WTC11 (cell line): ENCODE measurements at places on chromosomes 3 and 15. TPM values are rescaled to one million over a fixed set of nuclear protein-coding genes. Genes with fewer than 3 reads are reported as not detected.

DNA sequence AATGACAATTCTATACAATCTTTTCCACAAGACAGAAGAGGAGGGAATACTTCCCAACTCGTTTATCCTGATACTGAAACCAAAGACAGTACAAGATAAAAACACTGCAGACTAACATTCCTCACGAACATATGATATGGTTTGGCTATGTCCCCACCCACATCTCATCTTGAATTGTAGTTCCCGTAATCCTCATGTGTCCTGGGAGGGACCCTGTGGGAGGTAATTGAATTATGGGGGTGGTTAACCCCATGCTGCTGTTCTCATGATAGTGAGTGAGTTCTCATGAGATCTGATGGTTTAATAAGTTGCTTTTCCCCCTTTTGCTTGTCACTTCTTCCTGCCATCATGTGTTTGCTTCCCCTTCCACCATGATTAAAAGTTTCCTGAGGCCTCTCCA lies 83.9 kb upstream of the PROK2 start:
- DNase-seq: no peak
- H3K27ac ChIP-seq: no peak overlapping the region
- no peak overlapping the region for H3K4me3 ChIP-seq

DNA sequence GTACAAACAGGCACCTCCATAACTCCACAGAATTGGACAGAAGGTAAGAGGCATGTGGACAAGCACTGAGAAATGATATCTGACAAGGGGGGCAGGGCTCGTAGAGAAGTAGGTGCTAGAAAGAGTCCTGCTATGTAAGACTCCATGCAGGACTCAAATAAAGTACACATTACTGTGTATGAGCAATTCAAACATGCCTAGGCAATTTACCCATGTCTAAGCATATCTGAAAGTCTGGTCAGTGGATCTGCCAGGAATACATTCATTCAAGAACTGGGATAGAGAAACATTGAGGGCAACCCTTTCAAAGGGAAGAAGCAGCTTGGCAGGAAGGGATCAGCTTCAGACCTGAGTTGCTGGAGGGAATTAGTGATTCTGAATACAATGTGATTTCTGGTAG lies 174.1 kb upstream of the MCTP2 start:
- no peaks in the 10 kb centered on the region for H3K36me3 ChIP-seq
- no peaks in the 10 kb centered on the region; the same call in 1 of the 2 replicates for H3K27me3 ChIP-seq
- H3K27ac ChIP-seq: no peak overlapping the region
- H3K4me1 ChIP-seq: no peaks in the 10 kb centered on the region
- no peak overlapping the region for H3K4me3 ChIP-seq

DNA sequence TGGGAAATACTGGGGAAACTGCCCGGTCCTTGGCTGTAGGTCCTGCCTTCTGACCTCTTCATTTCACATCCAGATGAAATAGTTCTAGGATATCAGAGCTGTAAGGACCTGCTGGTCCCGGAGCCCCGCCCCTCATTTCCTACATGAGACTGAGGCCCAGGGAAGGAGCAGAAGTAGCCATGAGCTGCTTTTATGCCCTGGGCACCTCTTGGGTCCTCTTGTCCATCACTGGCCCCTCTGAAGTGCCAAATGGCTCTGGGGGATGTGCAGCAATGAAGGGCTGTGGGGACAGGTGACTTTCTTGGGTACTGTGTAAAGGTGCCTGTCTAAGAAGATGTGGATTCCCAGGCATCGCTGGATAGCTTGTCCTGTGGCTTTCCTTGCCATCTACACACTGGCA lies 40.3 kb upstream of the ESYT3 start:
- H3K27ac ChIP-seq: no peak overlapping the region
- H3K36me3 ChIP-seq: no peaks in the 10 kb centered on the region
- H3K4me3 ChIP-seq: no peak overlapping the region
- peaks cover 21% of the 10 kb centered on the region for H3K4me1 ChIP-seq
- DNase-seq: no peak

DNA sequence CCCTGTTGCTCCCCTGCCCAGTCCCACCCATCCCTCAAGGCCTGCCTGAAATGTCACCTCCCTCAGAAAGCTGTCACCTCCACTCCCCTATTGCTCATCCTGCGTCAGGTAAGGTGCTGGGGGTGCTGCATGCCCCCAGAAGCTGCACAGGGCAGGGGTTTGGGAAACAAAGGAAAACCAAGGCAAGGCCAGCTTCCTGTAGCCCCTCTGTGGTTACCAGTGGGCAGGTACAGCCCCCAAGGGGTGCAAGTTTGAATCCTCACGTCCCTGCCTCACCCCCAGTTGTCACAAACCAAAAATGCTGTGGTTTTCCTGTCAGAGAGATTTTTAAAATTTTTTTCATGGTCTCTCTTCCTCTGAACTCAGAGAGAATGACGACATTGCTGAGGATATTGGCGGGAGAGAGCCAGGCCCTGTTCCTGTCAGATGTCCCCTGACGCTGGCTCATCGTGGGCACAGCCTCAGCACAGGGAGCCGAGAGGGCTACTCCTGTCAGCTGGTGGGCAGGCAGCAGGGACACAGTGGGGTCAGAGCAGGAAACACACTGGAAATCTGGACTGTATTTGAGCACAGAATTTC lies 27.0 kb downstream of the PSTPIP1 start:
- H3K27me3 ChIP-seq: no peaks in the 10 kb centered on the region; the same call in 1 of the 2 replicates
- no peaks in the 10 kb centered on the region for H3K36me3 ChIP-seq
- H3K27ac ChIP-seq: no peak overlapping the region
- no peak for DNase-seq

SLC41A3 gene
- total RNA-seq: 28.1 to 33.5 TPM (median 28.4 TPM) in 3 replicates

- H3K27me3 ChIP-seq: no peaks in the 10 kb centered on the region
- H3K27ac ChIP-seq: no peak overlapping the region
- peak; percentile 15 for DNase-seq
Observed at GRCh38 chr3:106256249-106256957, 387.6 kb upstream of the CBLB start.

SI gene
- total RNA-seq: not detected in 3 replicates

DNA sequence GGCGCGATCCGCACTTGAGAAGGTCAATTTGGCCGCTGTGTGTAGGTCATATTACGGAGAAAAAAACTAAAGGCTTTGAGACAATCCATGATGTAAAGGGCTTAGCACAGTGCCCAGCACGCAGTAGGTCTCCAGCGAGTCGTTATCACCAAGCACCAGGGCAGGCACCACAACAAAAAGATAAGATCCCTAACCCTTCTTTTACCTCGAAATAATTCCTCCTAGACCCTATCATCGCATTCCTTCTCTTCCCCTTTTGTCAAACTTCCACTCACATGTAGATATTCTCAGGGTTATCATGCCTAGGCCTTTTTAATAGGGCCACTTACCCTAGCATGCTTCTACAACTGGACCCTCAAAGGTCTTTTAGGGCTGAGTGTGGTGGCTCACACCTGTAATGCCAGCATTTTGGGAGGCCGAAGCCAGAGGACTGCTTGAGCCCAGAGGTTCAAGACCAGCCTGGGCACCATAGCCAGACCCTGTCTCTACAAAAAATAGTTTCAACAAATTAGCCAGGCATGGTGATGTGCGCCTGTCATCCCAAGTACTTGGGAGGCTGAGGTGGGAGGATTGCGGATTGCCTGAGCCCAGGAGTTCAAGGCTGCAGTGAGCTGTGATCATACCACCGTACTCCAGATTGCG lies 13.5 kb downstream of the ZNF774 start:
- no peaks in the 10 kb centered on the region for H3K27me3 ChIP-seq
- DNase-seq: no peak
- H3K4me3 ChIP-seq: no peak overlapping the region

DNA sequence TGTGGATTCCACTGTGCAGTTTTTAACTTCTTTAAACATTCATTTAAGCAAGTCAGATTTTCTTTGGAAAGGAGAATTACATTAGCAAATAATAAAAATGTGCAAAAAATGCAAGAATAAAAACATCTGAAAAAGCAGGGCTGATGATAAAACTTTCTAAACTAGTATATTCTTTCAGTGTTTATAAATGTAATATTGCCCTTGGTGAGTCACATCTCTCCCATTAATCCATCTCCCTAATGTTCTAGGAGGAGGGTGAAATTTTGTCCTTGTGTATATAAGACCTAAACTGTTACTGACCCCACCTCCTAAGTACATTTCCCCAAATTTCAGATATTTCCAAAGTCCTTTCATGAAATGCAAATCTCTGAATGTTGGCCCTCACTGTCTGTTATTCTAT lies 28.5 kb upstream of the DCUN1D1 start:
- H3K36me3 ChIP-seq: 0 out of 2 replicates have a peak, but pooled peaks cover under 1% of the 10 kb centered on the region
- H3K27me3 ChIP-seq: no peaks in the 10 kb centered on the region
- no peak overlapping the region for H3K4me3 ChIP-seq
- H3K27ac ChIP-seq: no peak overlapping the region
- peaks cover 27% of the 10 kb centered on the region for H3K4me1 ChIP-seq

DNA sequence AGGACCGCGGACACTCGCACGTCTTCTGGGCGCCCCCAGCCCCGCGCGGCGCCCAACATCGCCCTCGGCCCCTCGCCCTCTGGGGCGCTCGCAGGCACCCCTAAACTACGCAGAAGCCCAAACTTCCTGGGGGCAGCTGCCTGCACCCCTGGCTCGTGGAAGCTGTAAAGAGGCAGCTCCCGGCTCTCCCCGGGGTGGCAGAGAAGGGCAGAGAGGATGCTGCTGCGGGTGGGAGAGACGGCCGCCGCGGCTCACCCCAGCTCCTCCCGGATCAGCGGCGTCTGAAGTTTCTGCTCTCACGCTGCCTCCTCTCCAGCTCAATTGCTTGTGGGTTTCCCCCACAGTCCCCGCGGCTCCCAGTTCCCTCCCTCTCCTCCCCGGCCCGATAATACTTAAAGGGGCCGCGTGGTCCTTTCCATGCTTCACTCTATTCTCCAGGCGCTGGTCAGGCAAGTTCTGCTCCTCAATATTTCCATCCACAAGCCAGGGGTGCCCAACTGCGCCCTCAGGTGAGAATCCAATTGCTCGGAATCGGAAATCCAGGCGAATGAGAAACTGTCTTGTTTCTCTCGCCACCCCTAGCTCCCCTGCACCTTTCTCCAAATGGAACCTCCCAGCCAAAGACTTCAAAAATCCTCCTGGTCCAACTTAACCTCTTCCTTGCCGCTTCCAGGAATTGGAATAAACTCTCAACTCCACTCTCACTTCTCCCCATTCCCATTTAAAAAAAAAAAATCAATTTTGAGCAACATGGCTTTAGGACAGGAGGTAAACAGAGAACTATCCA lies 748.5 kb downstream of the ROBO1 start:
- DNase-seq: peak; percentile 77
- H3K4me1 ChIP-seq: peaks cover 27% of the 10 kb centered on the region
- no peaks in the 10 kb centered on the region for H3K36me3 ChIP-seq
- no peaks in the 10 kb centered on the region for H3K27me3 ChIP-seq

TTLL13 gene
- 0.18 to 0.76 TPM (median 0.48 TPM) in 3 replicates for total RNA-seq

- DNase-seq: no peak
- no peak overlapping the region for H3K4me3 ChIP-seq
- no peak overlapping the region for H3K27ac ChIP-seq
- H3K36me3 ChIP-seq: peaks cover 9% of the 10 kb centered on the region; the same call in 1 of the 2 replicates
Observed at GRCh38 chr15:67202091-67202490, 52.4 kb downstream of the AAGAB start.

- no peak overlapping the region for H3K4me3 ChIP-seq
- H3K4me1 ChIP-seq: no peaks in the 10 kb centered on the region
- H3K36me3 ChIP-seq: no peaks in the 10 kb centered on the region
- no peak overlapping the region for H3K27ac ChIP-seq
- DNase-seq: no peak
Observed at GRCh38 chr15:71565006-71565405, 245.3 kb upstream of the NR2E3 start.

- no peak overlapping the region for H3K4me3 ChIP-seq
- no peak overlapping the region for H3K27ac ChIP-seq
- DNase-seq: no peak
- H3K36me3 ChIP-seq: peaks cover 11% of the 10 kb centered on the region
- peaks cover 51% of the 10 kb centered on the region for H3K4me1 ChIP-seq
Observed at GRCh38 chr3:5221701-5222100, 34.2 kb downstream of the EDEM1 start.

DNA sequence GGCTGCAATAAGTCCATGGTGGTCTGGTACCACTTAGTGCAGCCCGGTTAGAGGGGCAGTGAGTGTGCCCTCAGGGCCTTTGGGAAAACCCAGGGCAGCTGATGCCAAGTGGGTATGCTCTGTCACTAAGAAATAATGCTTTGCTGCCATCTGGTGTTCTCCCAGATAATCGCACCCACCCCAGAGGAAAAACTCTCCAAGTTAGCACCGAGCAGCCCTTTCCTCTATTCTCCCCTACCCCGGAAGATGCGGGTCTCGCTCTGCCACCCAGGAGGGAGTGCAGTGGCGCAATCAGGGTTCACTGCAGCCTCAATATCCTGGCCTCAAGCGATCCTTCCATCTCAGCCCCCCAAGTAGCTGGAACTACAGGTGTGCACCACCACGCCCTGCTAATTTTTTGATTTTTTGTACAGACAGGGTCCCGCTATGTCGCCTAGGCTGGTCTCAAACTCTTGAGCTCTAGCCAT lies 21.3 kb upstream of the DAPK2 start:
- H3K27ac ChIP-seq: no peak overlapping the region
- H3K36me3 ChIP-seq: peaks cover 12% of the 10 kb centered on the region
- H3K4me3 ChIP-seq: peak overlapping the region; percentile 27; the same call in 1 of the 2 replicates
- DNase-seq: peak; percentile 84

GRCh38 chr3:49689046-49689907 lies at the start of the genes MST1 and RNF123:
TSS of gene MST1 (minus strand) at chr3:49689474. CDS start at chr3:49688691, 783 bp downstream.
TSS of gene RNF123 (plus strand) at chr3:49689557. CDS start at chr3:49691166, 1,609 bp downstream.
- peaks cover 4% of the 10 kb centered on the region for H3K36me3 ChIP-seq
- peaks cover 21% of the 10 kb centered on the region for H3K4me1 ChIP-seq
- no peaks in the 10 kb centered on the region for H3K27me3 ChIP-seq
- DNase-seq: peak; percentile 95
- H3K27ac ChIP-seq: peak within 1 kb of the TSS; percentile 84

- H3K27me3 ChIP-seq: no peaks in the 10 kb centered on the region; the same call in 1 of the 2 replicates
- H3K4me1 ChIP-seq: peaks cover 12% of the 10 kb centered on the region
- no peak for DNase-seq
- no peaks in the 10 kb centered on the region for H3K36me3 ChIP-seq
Observed at GRCh38 chr3:16399473-16399872, 114.0 kb downstream of the RFTN1 start.

DNA sequence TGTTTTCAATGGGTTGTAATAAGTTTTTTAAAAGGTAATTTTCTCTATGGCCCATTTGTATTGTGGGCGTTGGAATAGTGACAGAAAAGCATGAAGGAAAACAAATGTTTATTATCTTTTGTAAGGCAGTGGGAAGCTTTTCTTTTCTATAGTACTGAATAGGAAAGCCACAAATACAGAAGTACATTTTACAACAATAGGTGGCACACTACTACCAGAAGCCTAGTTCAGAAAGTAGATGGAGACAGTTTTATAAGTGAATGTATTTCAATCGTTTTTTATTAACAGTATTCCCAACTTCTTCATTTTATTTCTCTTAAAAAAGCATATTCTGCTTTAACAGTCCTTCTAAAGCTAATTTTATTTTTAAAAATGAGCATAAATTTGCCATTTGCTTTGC lies 296.7 kb downstream of the PTPRG start:
- DNase-seq: no peak
- no peak overlapping the region for H3K4me3 ChIP-seq
- peaks cover 74% of the 10 kb centered on the region for H3K4me1 ChIP-seq
- H3K36me3 ChIP-seq: peaks cover 8% of the 10 kb centered on the region

SV2B gene
- 0.64 to 1.4 TPM (median 0.82 TPM) in 3 replicates for total RNA-seq
